PC-9 (cell line): ENCODE measurements at places on chromosomes 1 and 21. TPM values are rescaled to one million over a fixed set of nuclear protein-coding genes. Genes with fewer than 3 reads are reported as not detected.

DNA sequence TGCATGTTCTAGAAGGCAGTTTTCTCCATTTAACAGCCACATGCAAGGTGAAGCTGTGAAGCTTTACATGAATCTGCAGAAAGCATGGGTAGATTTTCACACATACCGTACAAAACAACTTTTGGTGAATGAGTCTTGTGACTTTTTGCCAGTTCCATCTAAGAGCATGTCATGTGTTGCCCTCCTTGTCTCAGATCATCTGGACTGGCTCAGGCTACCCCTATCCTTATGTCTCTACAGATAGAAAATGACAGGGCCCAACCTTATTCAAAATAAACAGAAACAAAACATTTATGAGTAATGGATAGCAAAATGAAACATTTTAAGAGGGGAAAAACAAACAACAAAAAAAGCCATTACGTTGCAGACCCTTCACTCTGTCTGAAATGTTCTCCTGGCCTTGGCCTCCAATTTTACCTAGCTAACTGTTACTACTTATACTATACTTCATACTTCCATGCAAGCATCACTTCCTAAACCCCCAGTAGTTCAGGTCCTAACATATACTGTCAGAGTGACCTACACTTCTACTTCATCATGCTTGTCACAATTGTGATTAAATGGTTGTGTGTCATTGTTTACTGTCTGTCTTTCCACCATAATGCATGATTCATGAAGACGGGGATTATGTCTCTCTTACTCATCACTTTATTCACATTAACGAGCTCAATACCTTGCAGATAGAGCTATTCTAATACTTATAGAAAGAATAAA, 39.0 kb downstream of the LRRC8C start:
- DNase-seq: peak; percentile 41
- H3K4me1 ChIP-seq: peaks cover 11% of the 10 kb centered on the region
- no peaks in the 10 kb centered on the region for H3K27me3 ChIP-seq
- H3K4me3 ChIP-seq: no peak overlapping the region

DNA sequence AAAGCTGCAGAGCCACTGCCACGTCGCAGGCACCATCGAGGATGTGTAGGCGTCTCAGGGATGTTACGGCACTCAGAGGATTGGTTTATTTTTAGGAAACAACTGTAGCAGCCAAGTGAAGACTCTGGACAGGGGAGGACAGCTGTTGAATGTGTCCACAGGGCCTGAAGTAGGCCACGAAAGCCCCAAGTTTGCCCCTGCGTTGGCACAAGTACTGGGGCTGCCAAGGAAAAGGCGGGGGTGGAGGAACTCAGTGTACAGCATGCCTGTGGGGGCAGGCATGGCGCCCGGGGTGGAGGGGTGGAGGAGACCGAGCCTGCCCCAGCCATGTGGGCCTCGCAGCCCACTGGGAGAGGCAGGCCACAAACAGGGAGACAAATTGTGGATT, 89.7 kb downstream of the ADARB1 start:
- no peak for DNase-seq
- no peak overlapping the region for H3K4me3 ChIP-seq
- H3K4me1 ChIP-seq: 0 out of 2 replicates have a peak, but pooled peaks cover 5% of the 10 kb centered on the region
- no peaks in the 10 kb centered on the region for H3K27me3 ChIP-seq

GRCh38 chr1:185488808-185489207, 171.8 kb upstream of the IVNS1ABP start:
- 0 out of 2 replicates have a peak, but pooled peaks cover 4% of the 10 kb centered on the region for H3K4me1 ChIP-seq
- H3K27ac ChIP-seq: no peak overlapping the region
- DNase-seq: no peak
- no peaks in the 10 kb centered on the region for H3K27me3 ChIP-seq

GRCh38 chr1:65717815-65718454, 74.8 kb upstream of the PDE4B start:
- no peaks in the 10 kb centered on the region for H3K36me3 ChIP-seq
- no peak for DNase-seq
- H3K27me3 ChIP-seq: no peaks in the 10 kb centered on the region
- no peak overlapping the region for H3K27ac ChIP-seq
- H3K4me3 ChIP-seq: no peak overlapping the region

- no peaks in the 10 kb centered on the region for H3K36me3 ChIP-seq
- H3K4me1 ChIP-seq: peaks cover 49% of the 10 kb centered on the region
- peak; percentile 70 for DNase-seq
- H3K27me3 ChIP-seq: no peaks in the 10 kb centered on the region
Observed at GRCh38 chr1:243850452-243851256, 611 bp upstream of the AKT3 start.

DNA sequence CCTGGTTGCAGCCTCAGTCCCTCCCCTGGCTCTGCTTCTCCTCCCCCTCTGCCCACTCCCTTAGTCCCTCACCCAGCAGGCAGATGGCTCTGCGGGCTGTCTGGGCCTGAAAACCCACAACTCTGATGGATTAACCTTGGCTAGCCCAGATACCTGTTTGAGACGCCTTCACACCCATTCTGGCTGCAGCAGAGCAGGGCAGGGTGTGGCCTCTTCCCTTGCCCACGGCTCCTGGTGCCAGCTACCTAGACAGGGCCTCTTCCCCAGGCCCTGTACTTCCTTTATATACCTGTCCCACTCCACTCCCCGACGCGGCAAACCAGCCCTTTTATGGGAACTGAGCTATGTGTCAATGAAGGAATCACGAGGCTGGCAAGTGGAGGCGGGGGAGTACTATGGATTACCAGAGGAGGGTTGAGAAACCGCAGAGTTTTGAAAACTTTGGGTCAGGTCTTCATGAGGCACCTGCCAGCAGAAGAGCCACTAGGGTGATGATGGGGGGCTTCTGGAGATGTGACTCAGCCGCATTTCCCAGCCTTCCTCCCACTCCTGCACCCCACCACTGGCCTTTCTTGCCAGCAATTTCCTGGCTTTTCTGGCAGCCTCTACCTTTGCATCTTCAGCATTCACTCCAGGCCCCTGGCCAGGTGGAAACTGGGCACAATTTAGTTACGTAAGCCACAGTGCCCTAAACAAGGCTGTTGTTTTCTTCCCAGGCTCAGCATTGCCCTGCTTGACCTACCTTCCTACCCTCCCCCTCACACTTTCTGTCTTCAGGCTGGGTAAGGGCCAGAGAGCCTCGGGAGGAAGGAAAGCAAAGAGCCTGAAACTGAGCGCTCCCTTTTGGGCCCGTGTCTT, at the start of gene CHI3L1:
Gene CHI3L1 (minus strand): TSS at position 259 of the 858 bp plus-strand sequence. CDS start 81 bp downstream, at position 178.
- no peaks in the 10 kb centered on the region for H3K36me3 ChIP-seq
- H3K4me3 ChIP-seq: no peak within 1 kb of the TSS
- no peak within 1 kb of the TSS for H3K27ac ChIP-seq
- DNase-seq: no peak
- H3K4me1 ChIP-seq: no peaks in the 10 kb centered on the region

- no peaks in the 10 kb centered on the region for H3K4me1 ChIP-seq
- H3K36me3 ChIP-seq: no peaks in the 10 kb centered on the region
- DNase-seq: no peak
- no peak overlapping the region for H3K27ac ChIP-seq
- H3K27me3 ChIP-seq: no peaks in the 10 kb centered on the region
- no peak overlapping the region for H3K4me3 ChIP-seq
Observed at GRCh38 chr1:228118040-228118439, 8.9 kb upstream of the MRPL55 start.

DNA sequence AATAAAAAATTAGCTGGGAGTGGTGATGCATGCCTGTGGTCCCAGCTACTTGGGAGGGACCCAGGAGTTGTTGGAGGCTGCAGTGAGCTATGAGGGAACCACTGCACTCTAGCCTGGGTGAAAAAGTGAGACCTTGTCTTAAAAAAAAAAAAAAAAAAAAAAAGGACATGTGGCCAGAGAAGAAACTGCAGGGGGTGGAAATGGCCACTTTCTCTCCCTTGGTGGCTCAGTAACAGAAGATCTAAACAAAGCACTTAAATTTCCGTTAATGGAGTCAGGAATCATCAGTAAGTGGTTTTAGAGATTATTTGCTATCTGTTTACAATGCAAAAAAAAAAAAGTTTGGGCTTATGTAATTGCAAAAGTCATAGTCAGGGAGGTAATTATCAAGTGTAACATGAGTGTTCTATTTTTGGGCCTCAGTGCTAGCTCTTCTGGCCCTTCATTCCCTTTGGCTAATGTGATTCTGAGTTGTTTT, 19.3 kb upstream of the OPRD1 start:
- no peak overlapping the region for H3K4me3 ChIP-seq
- no peak for DNase-seq
- H3K27me3 ChIP-seq: no peaks in the 10 kb centered on the region
- no peak overlapping the region for H3K27ac ChIP-seq
- no peaks in the 10 kb centered on the region for H3K36me3 ChIP-seq

DNA sequence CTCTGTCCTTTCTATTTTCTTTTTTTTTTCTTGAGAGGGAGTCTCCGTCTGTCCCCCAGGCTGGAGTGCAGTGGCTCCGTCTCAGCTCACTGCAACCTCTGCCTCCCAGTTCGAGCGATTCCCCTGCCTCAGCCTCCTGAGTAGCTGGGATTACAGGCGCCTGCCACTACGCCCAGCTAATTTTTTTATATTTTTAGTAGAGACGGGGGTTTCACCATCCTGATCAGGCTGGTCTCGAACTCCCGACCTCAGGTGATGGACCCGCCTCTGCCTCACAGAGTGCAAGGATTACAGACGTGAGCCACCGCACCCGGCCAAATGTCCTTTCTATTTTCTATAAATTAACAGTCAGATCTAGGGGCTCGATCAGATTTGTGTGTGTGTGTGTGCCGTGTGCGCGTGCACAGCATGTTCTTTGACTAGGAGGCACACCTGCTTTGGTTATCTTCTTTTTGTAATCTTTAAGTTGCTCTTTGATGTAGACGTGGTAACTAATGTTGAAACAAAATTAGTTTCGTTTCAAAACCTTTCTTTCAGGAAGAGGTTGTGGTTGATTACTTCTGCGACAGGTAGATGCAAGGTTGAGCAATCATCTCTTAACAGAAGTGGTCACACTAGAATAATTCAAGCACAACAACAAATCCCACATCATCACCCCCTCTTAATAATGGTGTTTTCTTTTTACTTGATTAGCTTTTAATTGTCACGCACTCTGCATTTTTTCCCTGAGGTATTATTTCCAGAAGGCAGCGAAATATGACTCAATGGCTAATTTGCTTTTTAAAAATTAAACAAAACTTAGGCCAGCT, 779 bp upstream of the DEGS1 start:
- H3K4me3 ChIP-seq: peak overlapping the region; percentile 75
- peak; percentile 84 for DNase-seq
- no peaks in the 10 kb centered on the region for H3K27me3 ChIP-seq
- H3K27ac ChIP-seq: peak overlapping the region; percentile 82
- H3K36me3 ChIP-seq: no peaks in the 10 kb centered on the region

- no peaks in the 10 kb centered on the region for H3K27me3 ChIP-seq
- H3K27ac ChIP-seq: peak within 1 kb of the TSS; percentile 5; the same call in 1 of the 2 replicates
- peak; percentile 73 for DNase-seq
- no peaks in the 10 kb centered on the region; the same call in 1 of the 2 replicates for H3K36me3 ChIP-seq
- peak within 1 kb of the TSS; percentile 96 for H3K4me3 ChIP-seq
Observed at GRCh38 chr1:161038523-161039153, at the start of gene TSTD1. Gene TSTD1, minus strand, starts transcription at chr1:161038964. Its CDS starts 75 bp downstream, at chr1:161038889.

- H3K27me3 ChIP-seq: peaks cover 52% of the 10 kb centered on the region
- H3K4me3 ChIP-seq: no peak within 1 kb of the TSS
- H3K4me1 ChIP-seq: no peaks in the 10 kb centered on the region
- DNase-seq: no peak
Observed at GRCh38 chr1:153203130-153203529, at the start of gene LELP1. Gene LELP1, plus strand, starts transcription at chr1:153203430. Its CDS starts 1,278 bp downstream, at chr1:153204708.

DNA sequence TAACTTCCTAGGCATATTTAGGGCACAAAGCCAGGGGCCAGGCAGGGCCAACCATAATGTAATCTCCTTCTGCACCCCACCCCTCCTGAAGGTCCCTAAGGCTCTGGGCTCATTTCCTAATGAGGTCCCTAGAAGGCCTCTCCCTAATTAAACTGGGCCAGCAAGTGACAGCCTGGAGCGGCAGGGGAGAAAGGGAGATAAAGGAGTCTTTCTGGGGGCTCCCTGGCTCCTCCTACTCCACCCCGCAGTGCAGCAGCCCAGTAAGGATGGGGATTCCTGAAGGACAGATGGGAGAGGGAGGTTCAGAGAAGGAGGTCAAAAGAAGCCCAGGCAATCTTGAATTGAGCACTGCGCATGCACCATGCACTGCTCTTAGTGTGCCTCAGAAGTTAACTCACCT, 12.8 kb downstream of the LRP8 start:
- H3K27me3 ChIP-seq: no peaks in the 10 kb centered on the region
- no peaks in the 10 kb centered on the region for H3K4me1 ChIP-seq
- no peak overlapping the region for H3K4me3 ChIP-seq
- H3K27ac ChIP-seq: no peak overlapping the region

DNA sequence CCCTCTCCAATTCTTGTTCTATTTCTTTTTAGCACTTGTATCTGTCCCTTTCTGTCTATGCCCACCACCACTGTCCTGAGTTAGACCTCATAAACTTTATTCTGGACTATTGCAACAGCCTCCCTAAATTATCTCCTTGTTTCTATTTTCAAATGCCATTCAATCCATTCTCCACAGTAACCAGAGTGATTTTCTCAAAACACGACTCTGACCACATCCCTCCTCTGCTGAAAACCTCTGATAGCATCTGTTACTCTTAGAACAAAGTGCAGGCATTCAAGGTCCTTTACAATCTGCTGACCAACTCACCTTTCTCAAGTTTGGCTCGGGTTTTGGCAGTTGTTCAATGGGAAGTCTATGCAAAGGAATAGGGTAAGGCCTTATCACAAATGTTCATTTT, 22.8 kb upstream of the GPX7 start:
- DNase-seq: peak; percentile 48
- H3K4me1 ChIP-seq: peaks cover 8% of the 10 kb centered on the region
- no peak overlapping the region for H3K27ac ChIP-seq
- H3K27me3 ChIP-seq: 0 out of 2 replicates have a peak, but pooled peaks cover 3% of the 10 kb centered on the region
- no peaks in the 10 kb centered on the region for H3K36me3 ChIP-seq
- H3K4me3 ChIP-seq: no peak overlapping the region

AKR7A3 gene
- total RNA-seq: 1.9 and 2.5 TPM in 2 replicates

TSTD1 gene
- 51.4 and 70.8 TPM in 2 replicates for total RNA-seq

USH2A gene
- not detected in 2 replicates for total RNA-seq

PGBD5 gene
- total RNA-seq: not detected in 2 replicates

AMPD1 gene
- not detected in 2 replicates for total RNA-seq

KDF1 gene
- total RNA-seq: 20.5 and 21.3 TPM in 2 replicates

S100A2 gene
- total RNA-seq: 145 and 147 TPM in 2 replicates

RGS16 gene
- total RNA-seq: 0.25 TPM in 1 of 2 replicates, not detected in the other
